ENCODE measurements at places on chromosomes 2 and 18. TPM values are rescaled to one million over a fixed set of nuclear protein-coding genes. Genes with fewer than 3 reads are reported as not detected.

- peak; percentile 56 for DNase-seq
These were observed 49.0 kb downstream of the SETBP1 start for GRCh38 chr18:44729631-44730101.

DNA sequence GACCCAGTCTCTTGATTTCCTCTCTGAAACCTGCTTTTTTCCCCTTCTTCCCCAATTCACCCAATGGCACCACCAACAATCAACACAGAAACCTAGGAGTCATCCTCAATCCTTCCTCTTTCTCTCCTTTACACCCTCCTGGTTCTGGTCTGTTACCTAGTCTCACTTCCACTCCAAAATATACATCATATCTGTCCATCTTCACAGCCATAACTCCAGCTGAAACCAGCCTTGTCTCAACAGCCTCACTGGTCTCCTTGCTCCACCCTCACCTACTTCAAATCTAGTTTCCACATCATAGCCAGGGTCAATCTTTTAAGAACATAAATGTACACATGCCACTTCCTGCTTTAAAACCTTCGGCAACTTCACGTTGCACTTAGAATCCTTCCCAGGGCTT is 11.8 kb upstream of the TWSG1 start:
- DNase-seq = no peak

DNA sequence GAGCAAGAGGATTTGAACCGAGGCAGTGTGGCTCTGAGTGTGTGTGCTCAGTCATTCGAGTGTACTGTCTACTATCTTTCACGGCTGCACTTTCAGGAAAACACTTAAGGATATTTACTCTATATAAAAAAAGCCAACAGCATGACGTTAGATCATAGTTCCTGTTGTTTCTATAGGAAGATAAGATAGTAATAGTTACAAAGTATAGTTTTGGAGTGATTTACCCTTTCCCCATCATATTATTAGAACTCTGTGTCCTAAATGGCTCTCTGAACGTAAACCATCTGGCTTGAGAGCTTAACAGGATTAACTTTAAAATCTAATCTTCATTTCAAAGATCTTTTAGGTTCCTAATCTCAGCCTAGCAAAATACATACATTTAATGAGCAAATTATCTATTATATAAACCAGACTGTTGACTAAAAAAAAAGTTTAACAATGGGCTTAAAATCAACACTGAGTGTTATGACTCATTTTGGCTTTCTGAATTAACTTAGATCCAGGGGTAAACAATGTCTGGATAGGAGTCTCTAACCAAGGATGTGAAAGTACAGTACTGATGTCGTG is 150.3 kb upstream of the DNMT3A start:
- no peak for DNase-seq

TMEM169 gene
- total RNA-seq = 1.8 TPM

All from activated CD4-positive, alpha-beta T cell treated with anti-CD3 and anti-CD28 coated beads for 36 hours (primary cell).